ENCODE measurements at places on chromosomes 5 and 9.

- no peak for DNase-seq
Measured at GRCh38 chr9:10003047-10003446, 609.8 kb downstream of the PTPRD start.

GRCh38 chr9:72355153-72355552 is 9.9 kb downstream of the ZFAND5 start:
- no peak for DNase-seq

GRCh38 chr5:109714592-109714991 is 24.9 kb downstream of the MAN2A1 start:
- no peak for DNase-seq

DNA sequence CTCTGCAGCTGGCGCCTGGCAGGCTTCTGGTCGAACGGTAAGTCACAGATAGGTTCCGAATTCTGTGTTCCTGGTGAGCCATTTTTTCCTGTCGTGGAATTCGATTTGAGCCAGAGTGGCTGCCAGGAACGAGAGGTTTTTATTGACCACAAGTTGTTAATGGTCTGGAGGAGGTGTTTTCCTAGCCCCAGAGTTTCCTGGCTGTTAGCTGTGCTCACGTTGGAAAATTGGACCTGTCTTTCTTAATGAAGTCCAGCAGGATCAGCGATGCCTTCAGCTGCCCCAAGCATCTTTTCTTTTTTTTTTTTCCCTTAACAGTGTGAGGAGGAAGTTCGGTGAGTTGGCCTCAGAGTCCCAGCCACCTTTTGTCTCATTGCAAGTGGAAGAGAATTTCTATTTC is 62.9 kb downstream of the COL5A1 start:
- no peak for DNase-seq

- DNase-seq, result no peak
Measured at GRCh38 chr9:93813221-93814076, 141.7 kb downstream of the BARX1 start.

GRCh38 chr9:133991214-133991921 is 756 bp downstream of the VAV2 start:
- no peak for DNase-seq

GRCh38 chr5:172565455-172565854 is 75.6 kb upstream of the NEURL1B start:
- DNase-seq, result no peak

- no peak for DNase-seq
Measured at GRCh38 chr9:106958955-106959657, 96.1 kb downstream of the ZNF462 start.

- no peak for DNase-seq
Measured at GRCh38 chr9:4615251-4615650, 46.8 kb upstream of the PLPP6 start.

DNA sequence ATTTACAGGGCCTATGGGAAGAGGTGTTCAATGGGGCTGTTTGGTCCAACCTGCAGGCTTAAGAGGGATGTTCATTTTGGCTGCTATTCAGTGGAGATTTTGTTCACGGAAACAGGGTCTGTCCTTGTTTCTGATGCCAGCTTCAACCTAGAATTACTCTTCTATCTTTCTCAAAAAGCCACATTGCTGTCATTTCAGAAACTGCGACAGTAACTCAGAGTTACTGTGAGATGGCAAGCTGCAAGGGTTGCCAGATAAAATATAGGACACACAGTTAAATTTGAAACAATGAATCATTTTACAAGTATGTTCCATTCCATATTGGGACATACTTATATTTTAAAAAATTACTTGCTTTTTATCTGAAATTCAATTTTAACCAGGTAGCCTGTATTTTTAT is 128.0 kb downstream of the NPR3 start:
- no peak for DNase-seq

DNA sequence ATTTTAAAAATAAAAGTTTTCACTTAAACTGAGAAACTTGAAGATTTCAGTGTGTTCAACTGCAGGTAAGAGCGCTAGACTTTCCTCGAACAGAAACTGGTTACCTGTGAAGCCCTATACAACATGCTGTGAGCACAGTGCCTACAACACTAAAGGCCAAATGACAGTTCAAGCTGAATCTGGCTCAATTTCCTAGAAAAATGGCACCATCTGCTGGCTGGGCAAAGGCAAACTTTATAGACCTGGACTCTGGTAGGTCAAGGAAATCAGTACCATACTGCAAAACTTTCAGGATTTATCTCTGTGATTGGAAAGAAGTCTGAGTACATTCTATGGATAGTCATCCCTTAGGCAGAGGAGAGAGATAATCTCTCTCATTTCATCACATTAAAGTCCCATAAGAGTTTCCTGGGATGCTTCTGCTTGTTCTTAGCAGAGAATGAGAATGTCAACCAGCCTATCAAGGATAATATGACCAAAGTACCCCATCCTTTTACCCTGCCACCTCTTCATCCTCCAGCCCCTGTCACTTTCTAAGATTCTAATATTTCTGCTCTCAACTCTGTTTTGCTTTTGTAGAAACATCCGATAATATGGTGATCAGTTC is 31.8 kb upstream of the FOXB2 start:
- DNase-seq, result peak; percentile 57

GRCh38 chr9:98766586-98766985 is 29.8 kb downstream of the ANKS6 start:
- DNase-seq, result no peak

GRCh38 chr5:168076561-168076991 is 214.9 kb upstream of the WWC1 start:
- DNase-seq, result no peak

GRCh38 chr5:12934722-12935121 is 1009.8 kb downstream of the DNAH5 start:
- peak; percentile 22 for DNase-seq

DNA sequence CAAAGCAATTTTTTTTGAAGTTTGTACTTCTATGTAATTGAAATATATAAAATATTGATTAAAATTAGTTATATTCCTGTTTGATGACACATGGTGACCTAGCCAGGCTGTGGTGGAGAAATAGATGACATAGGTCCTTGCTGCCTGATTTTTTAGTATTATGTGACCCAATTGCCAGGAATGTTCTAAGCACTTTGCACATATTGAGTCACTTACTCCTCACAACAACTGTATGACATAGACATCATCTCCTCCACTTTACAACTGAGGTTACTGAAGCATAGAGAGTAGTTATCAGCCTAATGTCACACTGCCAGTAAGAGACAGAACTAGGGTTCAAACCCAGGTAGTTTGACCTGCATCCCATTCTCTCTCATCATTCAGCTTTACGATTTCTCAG is 26.2 kb upstream of the SNX18 start:
- no peak for DNase-seq

GRCh38 chr5:123511290-123511647 is 708 bp upstream of the CSNK1G3 start:
- DNase-seq, result no peak

GRCh38 chr9:133950629-133951111 is 41.5 kb downstream of the VAV2 start:
- DNase-seq, result no peak

GRCh38 chr9:35892051-35892450 is 14.0 kb upstream of the HRCT1 start:
- DNase-seq, result no peak

GRCh38 chr5:68137511-68138140 is 77.9 kb upstream of the PIK3R1 start:
- no peak for DNase-seq

GRCh38 chr5:102818934-102819333 is 63.8 kb downstream of the PAM start:
- DNase-seq, result no peak

DNA sequence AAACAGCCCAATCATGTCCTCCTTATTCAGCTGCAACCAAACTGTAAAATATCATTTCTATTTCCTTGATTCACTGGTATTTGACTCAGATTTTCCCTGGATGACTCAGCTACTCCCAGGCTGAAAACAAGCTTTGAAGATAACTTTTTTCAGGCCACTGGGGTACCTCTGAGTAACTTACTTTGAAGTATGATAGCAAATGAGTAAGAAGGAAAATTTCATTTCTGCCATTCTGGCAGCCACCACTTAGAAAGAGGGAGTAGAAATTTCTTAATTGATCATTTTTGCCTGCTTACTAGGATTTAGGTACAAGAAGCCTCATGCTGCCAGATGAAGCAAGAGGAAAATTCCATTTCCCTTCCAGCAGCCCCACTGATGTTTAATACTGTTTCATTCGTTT is 247.4 kb downstream of the PRELID2 start:
- DNase-seq, result no peak
